ENCODE measurements at places on chromosomes 12 and 14.

DNA sequence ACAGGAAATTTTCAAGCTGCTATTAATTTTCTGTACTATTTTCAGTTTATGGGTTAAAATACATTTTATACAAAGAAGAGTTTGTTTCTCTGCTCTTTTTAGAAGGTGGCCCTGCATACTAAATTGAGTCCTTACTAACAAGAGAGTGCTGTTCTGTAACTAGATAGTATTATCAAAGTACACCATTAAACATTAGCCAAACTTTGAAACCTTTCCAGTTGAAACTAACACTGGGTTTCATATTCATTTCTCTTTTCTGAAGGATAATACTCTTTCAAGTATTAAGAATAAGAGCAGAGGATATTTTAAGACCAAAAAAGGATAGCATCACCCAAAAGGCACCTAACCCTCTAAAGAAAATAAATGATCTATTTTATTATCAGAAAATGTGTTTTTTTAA, 47.2 kb downstream of the PEBP1 start:
- no peak for DNase-seq

DNA sequence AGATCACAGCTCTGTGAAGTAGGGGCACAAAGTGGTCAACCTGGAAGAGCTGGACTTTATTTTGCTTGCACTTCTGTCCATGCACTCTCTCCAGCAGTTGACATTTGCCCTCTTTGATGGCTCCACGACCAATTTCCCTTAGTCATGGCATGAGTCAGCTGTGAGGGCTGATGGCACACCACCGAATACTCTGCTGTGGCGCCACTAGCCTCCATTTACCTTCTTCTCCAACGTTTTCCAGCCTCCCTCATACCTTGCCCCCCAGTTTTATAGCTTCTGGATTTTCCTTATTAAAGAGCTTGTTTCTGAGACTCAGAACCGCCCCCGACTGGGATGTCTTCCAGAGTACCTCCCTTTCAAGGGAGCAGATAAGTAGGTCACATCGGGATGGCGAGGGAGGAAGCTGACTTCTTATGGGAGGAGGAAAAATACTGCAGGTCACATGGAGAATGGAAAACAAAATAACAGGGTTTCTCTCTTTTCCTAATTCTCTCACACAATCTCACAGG, 17.6 kb downstream of the NINJ2 start:
- no peak for DNase-seq

- no peak for DNase-seq
Measured at GRCh38 chr14:66643344-66643743, 135.4 kb downstream of the GPHN start.

DNA sequence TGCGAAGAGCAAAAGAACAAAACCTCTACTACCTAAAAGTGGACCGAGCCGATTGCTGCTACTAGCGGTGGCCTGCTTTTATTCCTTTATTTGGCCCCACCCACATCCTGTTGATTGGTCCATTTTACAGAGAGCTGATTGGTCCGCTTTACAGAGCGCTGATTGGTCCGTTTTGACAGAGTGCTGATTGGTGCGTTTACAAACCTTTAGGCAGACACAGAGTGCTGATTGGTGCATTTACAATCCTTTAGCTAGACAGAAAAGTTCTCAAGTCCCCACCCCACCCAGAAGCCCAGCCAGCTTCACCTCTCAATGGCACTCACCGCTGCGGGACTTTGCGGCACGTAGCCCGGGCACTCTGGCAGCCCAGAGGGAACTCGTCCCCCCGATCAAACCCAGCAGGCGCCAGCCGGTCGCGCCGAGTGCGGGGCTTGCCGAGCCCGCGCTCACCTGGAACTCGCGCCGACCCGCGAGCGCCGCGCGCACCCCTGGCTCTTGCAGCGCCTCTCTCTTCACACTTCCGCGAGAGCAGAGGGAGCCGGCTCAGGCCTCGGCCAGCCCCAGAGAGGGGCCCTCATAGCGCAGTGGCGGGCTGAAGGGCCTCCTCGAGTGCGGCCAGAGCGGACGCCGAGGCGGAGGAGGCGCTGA, 8.7 kb upstream of the FGD4 start:
- no peak for DNase-seq

DNA sequence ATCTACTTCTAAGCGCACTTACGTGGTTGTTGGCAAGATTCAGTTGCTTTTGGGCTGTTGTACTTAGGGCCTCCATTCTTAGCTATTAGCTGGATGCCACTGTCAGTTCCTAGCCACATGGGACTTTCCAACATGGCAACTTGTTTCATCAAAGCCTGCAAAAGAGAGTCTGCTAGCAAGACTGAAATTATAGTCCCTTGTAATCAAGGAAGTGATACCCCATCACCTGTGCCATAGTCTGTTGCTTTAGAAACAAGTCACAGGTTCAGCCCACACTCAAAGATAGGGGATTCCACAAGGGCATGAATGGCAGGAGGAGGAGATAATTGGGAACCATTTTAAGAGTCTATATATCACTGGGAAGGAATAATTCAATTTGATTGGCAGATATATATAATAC, 27.1 kb upstream of the SLC17A8 start:
- DNase-seq, result no peak

DNA sequence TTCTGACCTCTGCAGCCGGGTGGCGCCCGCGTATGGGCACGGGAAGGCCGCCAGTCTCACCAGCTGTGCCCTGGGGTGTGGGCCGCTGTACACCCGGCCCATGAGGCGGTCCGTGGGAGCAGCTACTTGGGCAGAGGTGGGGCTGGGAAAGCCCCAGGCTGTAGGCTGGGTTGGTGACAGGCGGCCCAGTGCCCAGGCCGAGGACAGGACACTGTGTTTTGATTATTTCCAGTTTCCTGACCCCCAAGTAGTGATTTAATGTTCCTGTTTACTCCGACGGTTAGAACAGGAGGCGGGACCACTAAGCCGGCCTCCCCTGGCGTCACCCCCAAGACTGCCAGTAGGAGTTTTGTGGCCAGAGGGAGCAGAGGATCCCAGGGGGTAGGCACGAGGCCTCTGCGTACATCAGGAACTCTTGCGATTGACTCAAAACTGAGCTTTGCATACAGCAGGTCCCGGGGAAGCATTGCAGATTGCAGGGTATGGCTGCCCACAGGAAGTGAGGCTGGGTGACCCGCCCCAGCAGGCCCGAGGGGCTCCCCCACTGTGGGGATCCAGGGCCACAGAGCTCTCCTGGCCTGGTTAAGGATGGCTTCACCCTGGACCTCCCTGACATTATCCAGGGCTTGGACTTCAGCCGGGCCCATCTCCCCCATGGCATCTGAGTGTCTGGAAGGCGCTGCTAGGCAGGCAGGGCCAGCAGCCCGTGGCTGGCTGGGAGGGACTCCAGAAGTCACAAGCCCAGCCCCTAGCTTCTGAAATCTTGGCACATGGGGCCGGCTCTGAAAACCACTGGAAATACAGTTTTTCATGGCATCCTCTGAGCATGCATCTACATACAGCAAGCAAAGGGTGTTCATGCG, 42.5 kb upstream of the DIO3 start:
- DNase-seq, result no peak

GRCh38 chr12:42360747-42361403, 34.9 kb downstream of the PPHLN1 start:
- DNase-seq, result no peak

DNA sequence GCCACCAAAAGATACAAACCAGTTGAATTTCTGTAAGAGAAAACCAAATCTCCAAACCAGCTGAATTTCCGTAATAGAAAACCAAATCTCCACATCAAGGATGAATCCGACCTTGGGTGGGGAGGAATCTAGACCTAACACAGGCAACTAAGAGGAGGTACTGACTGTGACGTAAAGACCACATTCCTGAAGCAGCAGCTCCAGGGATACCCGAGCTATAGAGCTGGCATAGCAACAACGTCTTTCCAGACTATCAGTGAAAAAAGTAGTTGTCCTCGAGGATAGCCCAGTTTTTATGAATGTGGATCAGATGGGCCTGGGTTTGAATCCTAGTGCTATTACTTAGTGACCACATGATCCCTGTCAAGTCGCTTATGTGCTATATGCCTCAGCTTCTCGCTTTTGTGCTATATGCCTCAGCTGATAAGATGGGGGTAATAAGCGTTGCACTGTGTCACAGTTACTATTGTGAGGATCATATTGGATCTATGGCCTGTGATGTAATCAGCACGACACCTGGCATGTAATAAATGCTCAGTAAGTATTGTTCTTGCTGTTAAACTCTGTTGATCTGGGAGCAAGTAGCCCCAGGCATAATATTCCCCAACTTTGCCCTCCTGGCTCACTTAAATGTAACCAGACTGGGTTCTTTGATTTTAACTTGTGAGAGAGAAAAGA, 113.8 kb downstream of the EGLN3 start:
- DNase-seq, result no peak

GRCh38 chr12:122421187-122421820, 1.2 kb downstream of the CLIP1 start:
- no peak for DNase-seq

DNA sequence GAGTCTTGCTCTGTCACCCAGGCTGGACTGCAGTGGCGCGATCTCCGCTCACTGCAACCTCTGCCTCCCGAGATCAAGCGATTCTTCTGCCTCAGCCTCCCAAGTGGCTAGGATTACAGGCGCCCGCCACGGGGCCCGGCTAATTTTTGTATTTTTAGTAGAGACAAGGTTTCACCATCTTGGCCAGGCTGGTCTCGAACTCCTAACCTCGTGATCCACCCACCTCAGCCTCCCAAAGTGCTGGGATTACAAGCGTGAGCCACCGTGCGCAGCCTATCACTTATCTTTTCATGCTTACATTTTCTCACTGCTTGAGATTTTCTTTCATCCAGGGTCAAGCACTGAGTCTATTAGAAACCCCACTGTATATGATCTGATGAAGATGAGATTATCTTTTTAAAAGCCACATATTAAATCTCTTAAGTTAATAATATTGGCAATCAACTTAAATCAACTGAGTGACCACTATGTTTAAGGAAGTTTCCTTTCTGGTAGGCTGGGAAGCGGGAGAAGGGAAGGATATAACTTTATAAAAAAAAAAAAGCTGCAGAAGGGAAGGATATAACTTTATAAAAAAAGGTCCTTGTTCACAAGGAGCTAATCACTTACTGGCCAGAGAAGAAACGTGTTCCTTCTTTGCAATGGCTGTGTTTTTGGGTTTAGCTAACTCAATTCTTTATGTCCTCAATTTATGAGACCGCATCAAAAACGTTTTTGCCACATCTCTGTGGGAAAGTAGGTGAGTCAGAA, 1.3 kb upstream of the MDM2 start:
- DNase-seq, result no peak

GRCh38 chr14:33631021-33631420, 319.9 kb downstream of the EGLN3 start:
- no peak for DNase-seq

DNA sequence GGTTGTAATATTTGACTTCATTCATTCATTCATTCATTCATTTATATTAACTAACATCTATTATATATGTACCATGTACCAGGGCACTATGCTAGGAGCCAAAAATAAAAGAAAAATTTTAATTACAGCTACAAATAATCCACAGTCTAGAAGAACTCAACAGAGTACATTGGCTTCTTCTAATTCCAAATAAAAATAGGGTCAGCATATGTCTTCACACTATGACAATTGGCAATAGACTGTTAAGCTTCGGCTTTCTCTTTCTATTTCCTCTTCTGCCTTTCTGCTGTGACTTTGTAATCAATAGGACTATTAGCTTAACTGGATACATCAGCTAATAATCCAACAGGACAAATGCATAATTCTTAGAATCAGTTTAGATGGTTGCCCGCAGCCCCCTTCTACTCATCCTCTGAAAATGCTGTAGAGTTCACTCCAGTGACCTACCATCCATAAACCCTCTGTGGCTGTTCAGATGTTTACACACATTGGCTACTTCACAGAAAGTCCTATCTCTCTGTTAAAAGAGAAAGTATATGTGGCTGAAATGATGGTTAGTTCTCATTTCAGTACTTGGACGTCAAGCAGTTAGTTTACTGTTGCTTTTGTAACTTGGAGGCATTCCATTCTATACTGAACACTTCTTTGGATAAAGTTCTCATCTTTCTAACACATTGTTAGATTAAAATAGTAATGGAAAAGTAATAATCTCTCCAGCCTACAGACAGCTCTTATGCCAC, 445.5 kb upstream of the GARIN6 start:
- no peak for DNase-seq

GRCh38 chr14:70652871-70653270, 11.2 kb downstream of the TTC9 start:
- no peak for DNase-seq

- no peak for DNase-seq
Measured at GRCh38 chr12:31828071-31828470, 99.2 kb upstream of the AMN1 start.

- no peak for DNase-seq
Measured at GRCh38 chr14:100297320-100298300, 8.6 kb downstream of the SLC25A29 start.

- no peak for DNase-seq
Measured at GRCh38 chr14:90281261-90281660, 24.9 kb downstream of the PSMC1 start.

DNA sequence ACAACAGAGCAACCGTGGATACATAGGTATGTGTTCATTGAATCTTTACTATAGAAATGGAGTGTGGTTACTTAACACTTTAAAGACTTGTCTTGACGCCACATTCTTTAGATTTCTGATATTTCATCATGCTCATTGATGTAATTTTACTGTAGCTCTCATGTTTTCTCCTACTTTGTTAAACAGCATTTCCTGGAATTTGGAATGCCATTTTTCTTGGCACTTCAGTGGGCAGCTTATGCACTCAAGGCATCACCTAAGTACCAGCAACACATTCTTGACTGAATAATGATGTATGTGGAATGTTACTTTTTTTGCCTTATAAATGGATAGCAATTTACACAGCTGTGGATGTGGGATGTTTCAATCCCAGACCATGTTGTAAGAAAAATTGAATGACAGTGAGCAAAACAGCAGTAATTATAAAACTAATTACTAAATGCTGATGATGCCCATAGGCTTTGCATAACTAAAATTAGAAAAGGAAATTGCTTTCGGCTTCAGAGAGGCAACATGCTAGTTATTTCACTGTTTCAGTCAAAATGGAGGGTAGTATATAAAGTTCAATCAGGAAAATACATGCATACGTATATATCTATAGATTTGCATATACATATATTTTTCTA, 298.5 kb downstream of the NPAS3 start:
- no peak for DNase-seq

GRCh38 chr12:47965581-47965980, 2.2 kb downstream of the TMEM106C start:
- no peak for DNase-seq

DNA sequence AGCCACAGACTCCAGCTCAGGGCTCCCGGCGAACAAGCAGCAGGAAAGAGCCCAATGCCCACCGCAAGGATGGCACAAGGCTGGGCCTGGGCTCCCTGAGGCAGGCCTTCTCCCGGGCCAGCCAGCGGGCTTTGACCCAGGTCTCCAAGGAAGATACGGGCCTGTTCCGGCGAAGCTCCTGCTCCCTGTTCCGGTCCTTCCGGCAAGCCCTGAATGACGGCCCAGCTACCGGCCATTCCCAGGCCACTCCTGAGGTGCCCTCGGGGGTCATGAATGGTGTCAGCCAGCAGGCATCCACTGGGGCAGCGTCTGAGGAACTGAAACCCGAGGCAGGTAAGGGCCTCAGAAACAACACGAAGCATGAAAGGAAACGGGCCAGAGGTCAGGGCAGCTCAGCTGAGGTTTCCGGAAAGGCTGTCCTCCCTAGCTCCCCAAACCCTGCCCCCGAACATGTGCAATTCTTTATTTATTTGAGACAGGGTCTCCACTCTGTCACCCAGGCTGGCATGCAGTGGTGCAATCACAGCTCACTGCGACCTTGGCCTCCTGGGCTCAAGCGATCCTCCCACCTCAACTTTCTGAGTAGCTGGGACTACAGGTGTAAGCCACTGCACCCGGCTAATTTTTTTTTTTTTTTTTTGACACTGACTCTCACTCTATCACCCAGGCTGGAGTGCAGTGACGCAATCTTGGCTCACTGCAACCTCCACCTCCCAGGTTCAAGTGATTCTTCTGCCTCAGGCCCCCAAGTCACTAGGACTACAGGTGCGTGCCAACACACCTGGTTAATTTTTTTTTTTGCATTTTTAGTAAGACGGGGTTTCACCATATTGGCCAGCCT, 6.0 kb downstream of the EXOC3L4 start:
- DNase-seq, result no peak
